ENCODE measurements at places on chromosomes 1 and 21.
A peak's percentile ranks its signal among the peaks of the same experiment; 100 is the strongest.

GRCh38 chr1:119279456-119280381, 88.9 kb upstream of the HAO2 start:
- no peak overlapping the region for H3K4me3 ChIP-seq
- H3K4me1 ChIP-seq = peaks cover 27% of the 10 kb centered on the region
- no peak for DNase-seq
- H3K27ac ChIP-seq = peak overlapping the region; percentile 37
- H3K27me3 ChIP-seq = no peaks in the 10 kb centered on the region
- no peaks in the 10 kb centered on the region for H3K36me3 ChIP-seq

DNA sequence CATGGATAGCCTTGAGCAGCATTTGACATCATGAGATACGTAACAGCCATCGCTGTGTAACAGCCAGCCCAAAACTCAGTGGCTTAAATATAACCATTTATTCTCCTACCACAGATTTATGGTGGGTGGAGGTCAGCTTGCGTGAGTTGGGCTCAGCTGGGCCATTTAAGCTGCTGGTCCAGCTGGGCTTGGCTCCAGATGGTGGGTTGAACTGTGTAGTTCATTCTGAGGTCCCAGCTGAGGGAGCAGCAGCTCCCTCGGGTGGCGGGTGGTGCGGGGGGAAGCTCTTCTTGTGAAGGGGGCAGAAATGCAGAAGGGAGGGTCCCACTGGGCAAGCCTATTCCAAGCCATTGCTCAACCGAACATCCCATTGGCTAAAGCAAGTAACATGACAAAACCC, 75.9 kb downstream of the IGSF21 start:
- H3K27ac ChIP-seq = no peak overlapping the region
- no peaks in the 10 kb centered on the region for H3K36me3 ChIP-seq
- no peak overlapping the region for H3K4me3 ChIP-seq
- peaks cover 46% of the 10 kb centered on the region for H3K27me3 ChIP-seq
- H3K4me1 ChIP-seq = peaks cover 3% of the 10 kb centered on the region
- no peak for DNase-seq

DNA sequence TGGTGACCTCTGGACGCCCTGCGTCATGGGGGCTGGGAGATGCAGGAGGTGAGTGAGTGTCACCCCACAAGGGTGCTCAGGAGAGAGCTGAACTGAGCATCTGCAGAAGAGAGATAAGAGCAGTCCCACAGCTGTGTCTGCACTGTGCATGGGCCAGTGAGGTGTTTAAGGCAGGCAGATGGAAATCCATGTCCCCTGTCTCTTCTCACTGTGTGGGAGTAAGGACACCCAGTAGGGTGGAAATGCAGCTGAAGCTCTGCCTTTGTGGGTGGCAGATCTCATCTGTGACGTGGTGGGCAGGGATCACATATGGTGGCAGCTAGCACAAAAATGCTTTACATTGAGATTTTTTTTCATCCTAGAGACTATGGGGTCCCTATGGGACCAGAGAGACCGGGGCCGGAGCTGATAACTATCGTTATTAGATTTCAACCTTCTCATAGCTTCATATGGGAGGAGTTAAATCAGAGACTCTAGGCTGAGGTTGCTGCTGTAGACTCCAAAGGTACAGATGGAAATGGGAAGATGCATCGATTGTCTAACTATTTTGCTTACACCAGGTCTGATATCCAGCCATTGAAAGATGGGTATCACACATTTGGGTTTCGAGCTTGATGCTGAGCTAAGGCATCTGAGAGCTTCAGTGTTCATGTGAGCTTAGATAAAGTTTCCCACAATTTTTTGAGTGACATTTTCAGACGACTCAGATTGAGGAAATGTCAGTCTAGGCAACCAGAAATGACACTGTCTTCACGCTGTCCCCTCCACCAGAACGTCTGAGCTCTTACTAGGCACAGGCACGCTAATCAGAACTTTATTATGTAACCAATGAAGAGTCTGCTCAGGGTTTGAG, 65.3 kb upstream of the PSEN2 start:
- H3K27me3 ChIP-seq = no peaks in the 10 kb centered on the region
- H3K4me3 ChIP-seq = no peak overlapping the region
- H3K27ac ChIP-seq = no peak overlapping the region
- DNase-seq = no peak

- DNase-seq = no peak
- no peak overlapping the region for H3K27ac ChIP-seq
- no peak overlapping the region for H3K4me3 ChIP-seq
- H3K27me3 ChIP-seq = peaks cover 25% of the 10 kb centered on the region
- H3K36me3 ChIP-seq = no peaks in the 10 kb centered on the region
Measured at GRCh38 chr1:206105464-206105995, 11.7 kb downstream of the AVPR1B start.

DNA sequence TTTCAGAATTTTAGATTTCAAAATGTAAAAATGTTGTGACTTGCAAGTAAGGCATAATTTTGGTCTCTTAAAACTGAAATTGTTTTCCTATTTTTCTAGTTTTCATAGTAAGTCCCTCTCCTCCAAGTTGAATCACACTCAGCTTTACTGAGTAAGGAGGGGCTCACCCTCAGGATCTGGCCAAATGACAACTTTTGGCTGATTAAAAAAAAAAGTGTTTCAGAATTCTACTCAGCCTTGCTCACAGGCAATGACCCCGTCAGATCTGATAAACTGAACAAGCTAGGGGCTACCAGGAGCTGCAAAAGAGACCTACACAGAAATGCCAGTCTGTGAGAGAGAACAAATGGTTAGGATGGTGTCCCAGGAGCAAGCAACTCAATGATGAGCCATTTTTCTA, 159.8 kb downstream of the PBX1 start:
- H3K27me3 ChIP-seq = no peaks in the 10 kb centered on the region
- H3K27ac ChIP-seq = peak overlapping the region; percentile 73
- H3K4me1 ChIP-seq = peaks cover 71% of the 10 kb centered on the region
- no peak for DNase-seq
- H3K36me3 ChIP-seq = peaks cover 12% of the 10 kb centered on the region
- no peak overlapping the region for H3K4me3 ChIP-seq

DNA sequence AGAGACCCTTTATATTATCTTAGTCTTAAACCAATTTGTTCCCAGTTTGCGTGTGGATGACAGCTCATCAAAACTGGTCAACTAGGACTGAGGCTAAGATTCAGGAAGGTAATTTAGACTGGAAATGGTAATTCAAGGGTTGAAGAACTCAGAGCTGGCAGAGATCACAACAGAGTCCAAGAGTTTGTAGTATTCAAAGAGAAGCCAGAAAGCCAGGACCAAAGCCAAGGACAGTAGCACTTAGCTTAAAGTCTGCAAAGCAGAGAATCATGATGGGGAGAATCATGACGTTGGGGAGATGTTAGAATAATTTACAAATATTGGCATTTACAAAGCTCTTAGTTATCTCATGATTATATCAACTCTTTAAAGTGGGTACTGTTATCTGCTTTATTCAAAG, 32.6 kb downstream of the RNF11 start:
- H3K4me1 ChIP-seq = peaks cover 14% of the 10 kb centered on the region
- H3K27me3 ChIP-seq = no peaks in the 10 kb centered on the region
- no peak for DNase-seq
- no peak overlapping the region for H3K27ac ChIP-seq

GRCh38 chr1:99623554-99623953, 22.4 kb upstream of the PALMD start:
- H3K4me3 ChIP-seq = no peak overlapping the region
- H3K4me1 ChIP-seq = no peaks in the 10 kb centered on the region
- DNase-seq = no peak
- H3K36me3 ChIP-seq = no peaks in the 10 kb centered on the region
- H3K27me3 ChIP-seq = no peaks in the 10 kb centered on the region
- no peak overlapping the region for H3K27ac ChIP-seq

- H3K27ac ChIP-seq = peak overlapping the region; percentile 72
- H3K36me3 ChIP-seq = peaks cover 6% of the 10 kb centered on the region
- H3K4me3 ChIP-seq = no peak overlapping the region
- no peaks in the 10 kb centered on the region for H3K27me3 ChIP-seq
- peaks cover 53% of the 10 kb centered on the region for H3K4me1 ChIP-seq
- DNase-seq = no peak
Measured at GRCh38 chr21:42939582-42940413, 14.4 kb upstream of the ERVH48-1 start.

DNA sequence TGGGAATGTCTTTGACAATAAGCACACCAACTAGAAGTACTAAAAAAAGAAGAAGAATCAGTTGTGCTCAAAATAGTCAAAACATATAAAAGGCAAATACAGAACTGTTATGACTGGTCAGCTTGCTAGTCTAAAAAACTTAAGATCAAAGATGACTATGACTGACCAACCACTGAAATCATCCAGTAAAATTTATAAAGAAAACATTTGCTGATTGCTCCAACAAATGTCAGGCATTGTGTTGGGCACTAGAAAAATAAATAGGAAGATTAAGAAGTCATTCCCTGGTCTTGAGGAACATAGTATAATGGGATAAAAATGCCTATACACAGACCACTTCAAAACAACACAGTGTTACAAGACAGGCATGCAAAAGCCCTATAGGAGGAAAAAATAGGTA, 9.3 kb upstream of the ANGPTL3 start:
- no peak for DNase-seq
- peaks cover 25% of the 10 kb centered on the region for H3K36me3 ChIP-seq
- no peak overlapping the region for H3K4me3 ChIP-seq
- no peak overlapping the region for H3K27ac ChIP-seq
- H3K27me3 ChIP-seq = no peaks in the 10 kb centered on the region

DNA sequence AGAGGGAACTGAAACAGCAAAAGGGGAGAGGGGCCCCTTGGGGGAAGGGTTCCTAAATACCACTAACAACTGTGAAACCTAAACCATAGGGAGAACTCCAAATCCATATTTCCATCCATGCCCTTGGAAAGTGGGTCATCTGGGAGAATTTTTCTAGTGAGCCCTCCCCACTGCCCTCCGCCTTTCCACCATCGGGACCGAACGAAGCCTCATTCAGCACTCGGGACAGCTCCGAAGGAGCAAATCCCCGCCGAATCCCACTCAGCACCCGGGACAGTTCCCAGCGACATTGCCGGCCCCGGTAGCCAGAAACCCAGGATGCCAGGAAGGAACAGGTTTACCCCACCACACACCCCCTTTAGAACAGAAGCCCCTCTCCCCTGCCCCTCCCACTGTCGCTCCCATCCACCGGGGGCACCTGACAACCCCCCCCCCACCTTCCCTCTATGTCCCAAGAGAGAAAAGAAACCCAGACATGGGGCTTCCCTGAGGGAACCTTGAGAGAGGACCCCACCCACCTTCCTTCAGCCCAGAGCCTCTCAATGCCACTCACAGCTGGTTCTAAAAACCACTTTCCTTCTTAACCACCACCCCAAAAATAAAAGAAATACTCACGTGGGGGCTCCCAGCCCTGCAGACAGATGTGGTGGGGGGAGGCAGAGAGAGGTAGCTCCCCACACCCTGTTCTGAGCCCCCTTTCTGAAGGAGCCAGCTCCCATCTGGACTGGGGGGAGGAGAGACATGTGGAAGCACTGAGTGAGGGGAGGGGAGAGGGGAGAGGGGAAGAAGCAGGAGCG, 4.5 kb downstream of the DLGAP3 start:
- H3K36me3 ChIP-seq = no peaks in the 10 kb centered on the region
- H3K27me3 ChIP-seq = peaks cover 88% of the 10 kb centered on the region
- H3K27ac ChIP-seq = no peak overlapping the region
- DNase-seq = peak; percentile 81
- no peak overlapping the region for H3K4me3 ChIP-seq

GRCh38 chr1:8965121-8965820, 19.6 kb downstream of the CA6 start:
- H3K27me3 ChIP-seq = peaks cover 2% of the 10 kb centered on the region
- DNase-seq = no peak
- no peak overlapping the region for H3K4me3 ChIP-seq
- H3K4me1 ChIP-seq = peaks cover 18% of the 10 kb centered on the region
- H3K27ac ChIP-seq = no peak overlapping the region

DNA sequence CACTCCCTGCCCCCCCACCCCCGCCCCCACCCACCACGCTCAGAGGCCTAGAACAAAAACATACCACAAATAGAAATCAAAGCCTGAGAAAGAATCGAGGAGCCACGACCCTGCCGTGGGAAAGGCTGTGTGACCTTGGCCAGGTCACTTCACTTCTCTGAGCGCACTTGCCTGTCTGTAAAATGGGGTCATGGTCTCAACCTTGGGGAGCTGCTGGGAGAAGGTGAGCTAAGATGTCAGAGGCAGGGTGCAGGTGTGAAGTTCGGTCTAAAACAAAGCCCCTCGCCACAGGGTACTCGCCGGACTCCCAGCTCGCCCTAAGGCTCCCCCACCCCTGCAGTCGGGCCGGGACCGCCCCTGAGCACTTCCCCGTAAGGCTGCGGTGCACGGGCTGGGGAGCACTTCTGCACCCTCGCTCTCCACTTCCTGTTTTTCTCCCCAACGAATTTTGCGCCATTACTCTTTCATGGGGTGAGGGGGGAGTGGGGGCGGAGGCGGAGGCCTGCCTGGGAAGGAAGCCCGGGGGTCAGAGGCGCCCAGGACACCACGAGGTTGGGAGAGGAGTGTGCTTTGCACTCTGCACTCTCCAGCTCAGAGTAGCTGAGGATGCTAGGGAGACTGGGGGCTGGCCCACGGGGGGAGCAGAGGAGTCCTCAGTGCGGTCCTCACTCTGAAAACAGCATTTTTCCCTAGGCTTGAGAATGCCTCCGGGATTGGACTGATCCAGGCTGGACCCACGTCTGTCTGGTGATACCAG, 21.9 kb upstream of the PIK3CD start:
- H3K27ac ChIP-seq = no peak overlapping the region
- H3K4me1 ChIP-seq = no peaks in the 10 kb centered on the region
- no peak overlapping the region for H3K4me3 ChIP-seq
- no peaks in the 10 kb centered on the region for H3K36me3 ChIP-seq
- peaks cover 25% of the 10 kb centered on the region for H3K27me3 ChIP-seq
- DNase-seq = no peak

- no peaks in the 10 kb centered on the region for H3K36me3 ChIP-seq
- no peak for DNase-seq
- no peak overlapping the region for H3K4me3 ChIP-seq
- peaks cover 11% of the 10 kb centered on the region for H3K27me3 ChIP-seq
- H3K27ac ChIP-seq = no peak overlapping the region
- no peaks in the 10 kb centered on the region for H3K4me1 ChIP-seq
Measured at GRCh38 chr1:46804926-46805325, 6.1 kb downstream of the CYP4B1 start.

All from mesothelial cell of epicardium (in vitro differentiated cells).